ENCODE measurements at places on chromosomes 1 and 21.

DNA sequence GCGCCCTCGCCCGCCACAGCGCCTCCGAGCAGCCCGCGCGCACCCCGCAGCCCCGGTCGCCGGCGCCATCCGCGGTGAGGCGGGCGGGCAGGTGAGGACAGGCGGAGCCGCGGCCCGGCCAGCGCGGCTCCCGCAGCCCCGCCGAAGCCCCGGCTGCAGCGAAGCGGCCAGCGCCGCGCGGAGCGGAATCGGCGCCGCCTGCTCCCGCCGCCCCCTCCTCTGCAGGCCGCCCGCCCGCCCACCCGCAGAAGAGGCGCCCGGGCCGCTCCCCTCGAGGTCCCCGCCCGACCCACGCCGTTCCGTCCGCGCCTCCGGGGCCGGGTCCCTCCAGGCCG lies 1.3 kb downstream of the PRDM16 start:
- DNase-seq = no peak

DNA sequence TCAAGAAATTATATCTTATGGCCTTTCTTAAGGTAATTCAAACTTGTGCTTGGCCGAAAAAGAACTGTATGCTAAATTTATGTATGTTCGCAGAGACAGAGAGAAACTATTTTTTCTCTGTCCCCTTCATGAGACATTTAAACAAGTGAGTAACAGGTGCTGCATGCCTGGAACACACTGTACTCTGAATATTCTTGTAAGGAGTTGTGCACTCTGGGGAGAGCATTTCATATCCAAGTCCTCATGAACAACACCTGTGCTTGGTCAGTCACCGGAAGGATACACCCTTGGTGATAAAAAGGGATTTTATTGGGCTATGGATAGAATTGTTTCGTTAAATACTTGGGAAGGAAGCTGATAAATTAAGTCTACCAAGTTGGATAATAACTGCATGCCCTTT lies 220.8 kb upstream of the NRIP1 start:
- no peak for DNase-seq

DNA sequence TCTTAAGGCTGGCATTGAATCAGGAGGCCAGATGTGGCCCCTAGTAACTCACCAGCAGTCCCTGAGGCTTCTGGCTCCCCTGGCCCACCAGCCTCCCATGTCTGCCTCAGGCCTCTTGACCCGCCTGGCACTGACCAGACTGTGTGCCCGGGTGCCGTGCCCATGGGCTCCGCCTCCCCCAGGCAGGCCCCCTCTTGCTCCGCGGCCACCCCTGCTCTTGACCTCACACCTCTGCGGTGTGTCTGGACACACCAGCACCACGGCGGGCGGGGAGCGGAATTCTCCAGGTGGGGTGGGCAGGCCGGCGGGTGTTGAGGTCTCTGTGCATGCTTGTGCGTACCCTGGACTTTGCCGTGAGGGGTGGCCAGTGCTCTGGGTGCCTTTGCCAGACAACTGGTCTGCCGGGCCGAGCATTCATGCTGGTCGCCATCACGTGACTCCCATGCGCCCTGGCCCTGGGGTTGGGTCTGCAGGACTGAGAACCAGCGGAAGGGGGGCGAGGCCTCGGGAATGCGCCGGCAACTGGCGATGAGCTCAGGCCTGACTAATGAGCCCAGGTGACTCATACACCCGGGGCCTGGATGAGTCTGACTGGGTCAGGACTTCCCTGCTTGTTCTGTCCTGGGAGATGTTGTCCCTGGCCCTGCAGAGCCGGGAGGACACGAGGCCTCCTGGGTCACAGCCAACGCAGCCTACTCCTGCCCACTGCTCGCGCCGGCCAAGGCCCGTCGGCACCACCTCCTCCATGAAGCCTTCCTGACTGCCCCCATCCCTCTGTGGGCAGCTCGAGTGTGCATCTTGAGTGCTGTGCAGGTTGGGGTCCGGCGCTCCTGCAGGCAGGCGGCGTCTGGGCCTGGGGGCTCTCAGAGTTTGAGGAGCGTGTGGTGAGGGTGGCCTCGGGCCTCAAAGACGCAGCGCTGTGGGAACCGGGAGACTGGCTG lies 22.6 kb downstream of the COL18A1 start:
- no peak for DNase-seq

DNA sequence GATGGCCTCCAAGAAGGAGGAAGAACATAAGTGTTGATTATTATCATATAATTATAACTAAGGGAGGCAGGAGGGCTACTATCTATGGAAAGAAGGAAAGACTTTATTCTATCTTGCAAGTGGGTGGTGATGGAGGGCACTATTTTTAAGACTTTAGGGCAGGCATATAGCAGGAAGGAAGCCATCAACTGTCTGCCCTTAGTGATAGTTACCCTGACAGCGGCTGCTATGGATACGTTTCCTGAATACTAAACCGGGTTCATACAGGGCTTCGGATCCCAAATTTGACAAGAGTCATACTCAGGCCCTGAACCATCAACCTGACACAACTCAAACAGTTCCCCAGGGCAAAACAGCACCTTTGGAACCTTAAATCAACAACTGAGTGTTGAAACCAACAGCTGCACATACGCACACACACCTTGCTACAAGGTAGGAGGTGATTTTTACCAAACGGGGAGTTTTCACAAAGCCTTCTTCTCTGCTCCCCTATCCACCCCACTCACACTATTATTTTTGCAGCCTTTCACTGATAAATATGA lies 397.2 kb downstream of the OMA1 start:
- DNase-seq = no peak

All from activated gamma-delta T cell treated with Interleukin-2 at 50 U/mL for 16 hours (primary cell).